Hypothalamus (tissue), 51 donors: ENCODE measurements at places on chromosomes 4 and X.

- DNase-seq: no peak
Measured at GRCh38 chrX:42220083-42220482, 296.7 kb upstream of the CASK start.

DNA sequence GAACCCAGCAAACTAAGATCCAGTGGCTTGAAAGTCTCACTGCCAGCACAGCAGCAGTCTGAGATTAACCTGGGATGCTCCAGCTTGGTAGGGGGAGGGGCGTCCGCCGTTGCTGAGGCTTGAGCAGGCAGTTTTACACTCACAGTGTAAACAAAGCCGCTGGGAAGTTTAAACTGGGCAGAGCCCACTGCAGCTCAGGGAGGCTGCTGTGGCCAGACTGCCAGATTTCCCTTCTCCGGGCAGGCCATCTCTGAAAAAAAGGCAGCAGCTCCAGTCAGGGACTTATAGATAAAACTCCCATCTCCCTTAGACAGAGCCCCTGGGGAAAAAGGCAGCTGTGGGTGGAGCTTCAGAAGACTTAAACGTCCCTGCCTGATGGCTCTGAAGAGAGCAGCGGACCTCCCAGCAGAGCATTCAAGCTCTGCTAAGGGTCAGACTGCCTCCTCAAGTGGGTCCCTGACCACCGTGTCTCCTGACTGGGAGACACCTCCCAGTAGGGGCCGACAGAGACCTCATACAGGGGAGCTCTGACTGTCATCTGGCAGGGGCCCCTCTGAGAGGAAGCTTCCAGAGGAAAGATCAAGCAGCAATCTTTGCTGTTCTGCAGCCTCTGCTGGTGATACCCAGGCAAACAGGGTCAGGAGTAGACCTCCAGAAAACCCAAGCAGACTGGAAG is 45.1 kb upstream of the CDX4 start:
- DNase-seq: no peak

DNA sequence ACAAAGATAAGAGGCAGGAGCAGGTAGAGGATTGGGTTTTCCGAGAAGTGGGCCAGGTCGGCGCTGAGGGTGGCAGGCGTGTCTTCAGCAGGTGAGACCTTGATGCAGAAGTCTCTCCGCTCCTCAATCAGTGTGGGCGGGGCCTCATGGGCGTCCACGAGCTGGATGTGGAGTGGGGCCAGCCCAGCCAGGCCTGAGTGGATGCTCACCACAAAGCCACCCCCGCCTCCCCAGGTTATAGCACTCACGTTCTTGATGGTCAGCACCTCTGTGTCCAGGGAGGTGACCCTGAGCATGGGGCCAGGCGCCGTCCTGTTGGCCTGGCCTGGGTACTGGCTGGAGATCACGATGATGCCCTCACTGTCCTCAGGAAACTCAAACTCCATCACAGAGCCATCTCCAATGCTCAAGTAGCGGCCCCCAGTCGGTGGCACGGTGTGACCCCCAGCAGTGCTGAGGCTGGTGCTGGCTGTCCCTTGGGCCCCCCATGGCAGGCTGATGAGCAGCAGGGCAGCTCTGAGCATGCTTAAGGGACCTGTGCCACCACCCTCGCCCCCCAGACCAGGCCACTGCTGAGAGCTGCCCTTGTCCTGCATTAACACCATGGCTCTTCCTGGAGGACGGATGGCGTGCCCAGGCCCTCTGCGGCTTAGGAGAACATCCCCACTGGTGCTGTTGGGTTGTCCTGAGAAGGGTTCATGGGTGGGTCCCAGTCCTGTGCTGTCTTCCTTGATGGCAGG is 1.9 kb downstream of the SLC10A3 start:
- DNase-seq: no peak

- DNase-seq: no peak
Measured at GRCh38 chrX:21883258-21883657, 27.5 kb downstream of the YY2 start.
